ENCODE measurements at places on chromosomes 3 and 15.

DNA sequence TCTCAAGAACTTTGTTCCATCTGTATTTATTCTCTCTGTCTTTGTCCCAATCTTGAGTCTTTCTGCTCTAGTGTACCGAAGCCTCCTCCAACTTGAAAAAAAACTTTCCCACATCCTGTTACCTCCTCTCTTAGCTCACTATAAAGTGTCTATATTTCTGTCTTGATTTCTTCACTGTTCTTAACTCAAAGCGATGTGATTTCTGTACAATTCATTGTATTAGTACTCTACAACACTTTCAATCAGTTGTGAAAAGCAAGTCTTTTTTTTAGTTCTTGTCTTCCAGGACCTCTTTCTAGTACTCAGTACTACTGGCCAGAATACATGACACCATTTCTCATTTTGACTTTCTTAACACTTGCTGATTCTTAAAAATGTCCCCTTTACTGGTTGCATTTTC is 353.5 kb upstream of the SATB1 start:
- DNase-seq = no peak

DNA sequence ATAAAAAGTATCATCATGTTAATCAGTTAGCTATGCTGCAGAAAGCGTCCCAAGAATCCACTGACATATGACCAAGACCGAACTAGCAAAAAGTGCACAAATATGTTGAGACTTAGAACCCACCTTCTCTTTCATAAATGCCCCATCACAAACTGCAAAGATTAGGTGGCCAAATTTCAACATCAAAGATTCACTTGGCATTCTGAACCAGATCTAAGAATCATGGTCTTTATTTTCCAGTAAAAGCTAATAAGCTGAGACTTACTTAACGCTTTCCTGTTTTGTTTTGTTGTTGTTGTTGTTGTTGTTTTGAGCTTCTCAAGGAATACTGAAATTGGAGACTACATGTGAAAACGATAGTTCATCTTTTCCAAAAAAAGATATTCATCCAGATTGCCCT is 62.4 kb downstream of the ZBTB20 start:
- no peak for DNase-seq

DNA sequence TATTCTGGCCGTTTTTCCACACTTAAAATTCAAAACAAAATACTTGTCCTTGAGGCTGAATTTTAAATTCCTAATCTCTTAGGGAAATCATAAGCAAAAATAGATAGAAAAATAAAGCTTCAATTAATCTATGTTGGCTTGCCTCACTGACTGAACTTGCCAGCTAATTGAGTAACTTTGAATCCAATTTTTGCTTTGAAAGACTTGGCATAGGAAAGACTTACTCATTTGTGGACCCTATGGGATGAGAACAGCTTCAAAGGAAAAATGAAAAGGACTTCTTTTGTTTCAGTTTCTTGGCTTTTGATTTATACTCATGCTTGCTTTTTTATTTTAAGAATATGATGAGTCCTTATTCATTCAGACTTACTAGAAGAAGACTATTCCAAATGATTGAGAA is 370.7 kb upstream of the RARB start:
- DNase-seq = no peak

DNA sequence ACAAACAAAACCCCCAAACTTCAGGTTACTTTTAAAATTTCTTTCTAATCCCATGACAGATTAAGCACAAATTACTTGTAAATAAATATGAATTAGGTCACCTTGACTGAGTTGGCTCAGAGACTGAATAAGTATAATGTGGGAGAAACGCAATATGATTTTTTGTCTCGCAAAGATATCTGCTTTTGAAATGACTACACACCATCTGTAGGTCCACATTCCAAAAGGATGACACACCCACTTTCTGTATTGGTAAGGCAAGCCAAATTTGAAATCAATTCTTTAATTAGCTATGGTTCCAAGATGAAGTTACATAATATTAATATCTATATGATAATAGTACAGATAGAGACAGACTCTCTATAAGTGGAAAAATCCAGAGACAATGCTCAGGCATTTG is 66.9 kb upstream of the CSPG5 start:
- no peak for DNase-seq

DNA sequence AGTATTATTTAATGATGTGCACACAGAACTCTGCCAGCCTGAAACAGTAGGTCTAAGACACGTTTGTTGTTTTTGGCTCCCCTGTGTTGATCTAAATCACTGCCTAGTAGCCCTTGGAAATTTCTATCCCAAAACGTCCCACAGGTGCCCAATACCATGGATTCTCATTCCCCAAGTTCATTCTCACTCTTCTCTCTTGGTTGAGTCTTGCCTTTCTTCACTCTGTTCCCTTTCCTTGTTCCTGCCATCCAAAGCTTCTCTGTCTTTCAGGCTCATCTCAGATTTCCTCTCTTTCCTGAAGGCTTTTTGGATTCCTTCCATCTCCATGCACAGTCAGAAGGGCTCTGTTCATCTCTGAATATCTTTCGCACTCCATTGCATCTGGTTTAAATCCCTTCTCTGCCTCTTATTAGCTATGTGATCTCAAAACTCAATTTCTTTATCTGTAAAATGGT is 54.2 kb downstream of the PPARG start:
- no peak for DNase-seq

GRCh38 chr3:133783762-133784161 is 21.9 kb upstream of the SRPRB start:
- no peak for DNase-seq

DNA sequence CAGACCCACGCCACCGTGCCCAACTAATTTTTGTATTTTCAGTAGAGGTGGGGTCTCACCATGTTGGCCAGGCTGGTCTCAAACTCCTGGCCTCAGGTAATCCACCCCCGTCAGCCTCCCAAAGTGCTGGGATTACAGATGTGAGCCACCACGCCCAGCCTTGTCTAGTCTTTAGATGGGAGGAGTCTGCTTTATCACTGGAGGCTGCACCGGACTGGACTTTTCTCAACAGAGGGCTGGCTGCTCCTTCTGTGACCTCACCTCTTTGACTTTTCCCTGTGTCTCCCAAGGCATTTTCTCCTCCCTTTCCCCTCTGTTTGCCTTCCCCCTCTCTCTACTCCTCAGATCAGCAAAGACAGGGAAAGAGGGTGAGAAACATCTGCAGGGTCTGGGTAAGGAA is 28.5 kb downstream of the SLCO2A1 start:
- DNase-seq = no peak

GRCh38 chr15:87144775-87145174 is 1065.1 kb downstream of the AGBL1 start:
- DNase-seq = no peak

- no peak for DNase-seq
Measured at GRCh38 chr3:54625805-54626787, 301.8 kb downstream of the LRTM1 start.

GRCh38 chr3:56869157-56869889 is 67.6 kb upstream of the ARHGEF3 start:
- no peak for DNase-seq

DNA sequence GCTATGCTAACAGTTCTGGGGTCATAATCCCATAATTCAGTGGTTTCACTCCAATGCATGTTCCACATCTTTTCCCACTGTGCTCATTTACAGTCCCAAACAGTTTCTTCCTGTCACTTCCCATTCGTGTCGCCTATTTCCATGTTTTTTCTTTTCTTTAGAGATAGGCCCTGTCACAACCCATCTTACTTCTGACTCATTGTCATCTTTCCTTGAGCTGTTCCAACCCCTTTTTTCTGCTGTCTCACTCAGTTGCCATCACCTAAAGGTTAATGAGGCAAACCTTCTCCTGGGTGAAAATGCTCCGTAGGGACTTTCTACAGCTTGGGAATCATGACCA is 814.5 kb downstream of the VGLL3 start:
- no peak for DNase-seq

DNA sequence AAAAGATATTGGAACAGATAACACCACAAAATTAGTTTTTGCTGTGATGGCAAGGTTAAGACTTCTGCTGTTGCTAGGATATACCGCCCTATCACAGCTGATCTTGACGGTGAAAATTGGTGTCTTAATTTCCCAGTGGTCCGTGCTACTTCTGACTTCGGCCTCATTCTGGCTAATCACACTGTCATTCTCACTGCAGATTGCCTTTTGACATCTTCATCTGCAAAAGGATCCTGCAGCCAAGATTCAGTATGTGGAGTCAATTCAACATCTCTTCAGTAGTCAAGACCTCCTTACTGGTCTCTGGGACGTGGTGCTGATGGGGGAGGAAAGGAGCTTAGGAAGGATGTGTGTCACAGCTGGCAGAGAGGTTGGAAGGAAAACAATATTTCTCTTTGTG is 438.6 kb downstream of the WDR72 start:
- DNase-seq = no peak

- peak; percentile 58 for DNase-seq
Measured at GRCh38 chr3:12644331-12644937, 19.5 kb downstream of the RAF1 start.

GRCh38 chr3:28210968-28211713 is 30.3 kb upstream of the CMC1 start:
- DNase-seq = no peak

DNA sequence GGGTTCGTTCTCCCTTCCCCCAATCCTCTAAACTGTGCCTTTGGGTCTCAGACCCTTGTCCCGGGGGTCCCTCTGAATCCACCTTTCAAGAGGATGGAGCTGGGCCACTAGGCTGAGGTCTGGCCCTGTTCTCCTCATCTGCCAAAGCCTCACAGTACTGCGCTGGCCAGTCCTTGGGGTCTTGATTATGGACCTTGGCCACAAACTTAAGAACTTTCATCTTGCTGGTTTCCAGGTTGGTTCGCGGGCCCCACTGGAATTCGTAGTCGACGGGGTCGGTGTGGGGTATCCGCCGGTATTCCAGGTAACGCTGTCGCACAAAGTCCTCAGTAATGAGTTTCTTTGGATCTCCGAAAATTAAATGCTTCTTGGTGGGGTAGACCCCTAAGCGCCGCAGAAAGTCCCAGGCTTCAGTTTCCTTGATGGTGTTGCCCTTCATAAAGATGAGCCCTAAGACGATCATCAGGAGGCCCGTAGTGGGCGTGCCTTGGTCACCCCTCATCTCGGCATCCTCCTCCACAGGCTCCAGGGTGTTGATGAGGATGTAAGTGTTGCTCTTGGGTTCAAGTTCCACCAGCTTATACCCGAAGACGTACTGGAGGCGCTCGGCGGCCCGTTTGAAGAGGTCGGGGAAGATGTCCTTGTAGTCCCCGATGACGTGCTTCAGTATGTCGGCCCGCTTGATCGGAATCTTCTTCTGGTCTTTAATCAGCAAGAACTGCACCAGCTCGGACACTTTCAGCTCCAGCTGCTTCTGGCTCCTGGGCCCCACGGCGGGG is 727 bp downstream of the NSMCE3 start:
- DNase-seq = no peak

GRCh38 chr15:48877630-48878595 is at the start of gene EID1:
EID1 (plus strand) TSS chr15:48878134; CDS start chr15:48878177, 43 bp downstream.
- peak; percentile 68 for DNase-seq

DNA sequence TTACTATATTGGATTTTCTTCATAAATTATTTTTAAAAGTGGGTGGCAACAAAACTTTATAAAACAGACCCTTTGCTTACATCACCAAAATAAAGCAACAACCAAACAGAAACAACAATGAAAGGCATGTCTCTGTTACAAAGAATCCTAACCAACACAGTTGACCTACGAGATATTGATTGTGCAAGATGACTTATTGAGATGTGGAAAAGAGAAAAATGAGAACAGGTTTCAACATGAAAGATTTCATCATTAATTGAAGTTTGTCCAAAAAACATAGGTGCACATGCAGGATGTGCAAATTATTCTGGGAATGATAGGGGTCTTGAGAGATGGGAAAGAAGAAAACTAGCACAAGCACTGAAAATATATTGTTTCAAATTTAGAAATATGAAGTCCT is 9.0 kb downstream of the GMNC start:
- no peak for DNase-seq

DNA sequence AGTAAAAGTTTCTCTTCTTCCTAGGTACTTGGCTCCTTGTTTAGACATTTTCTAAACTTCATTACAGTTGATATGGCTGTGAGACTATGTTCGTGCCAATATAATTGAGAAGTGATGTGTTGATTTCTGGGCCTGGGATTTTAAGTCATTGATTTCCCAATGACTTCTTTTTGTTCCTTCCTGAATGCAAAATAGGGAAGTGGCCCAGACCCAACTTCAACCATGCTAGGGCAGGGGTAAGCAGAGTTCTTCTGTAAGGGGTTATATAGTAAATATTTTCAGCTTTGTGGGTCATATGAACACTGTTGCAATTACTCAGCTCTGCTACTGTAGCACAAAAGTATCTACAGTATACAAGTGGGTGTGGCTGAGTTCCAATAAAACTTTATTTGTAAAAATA is 320.1 kb upstream of the WNT5A start:
- DNase-seq = no peak

- DNase-seq = no peak
Measured at GRCh38 chr15:58731756-58732535, 17.6 kb downstream of the ADAM10 start.

DNA sequence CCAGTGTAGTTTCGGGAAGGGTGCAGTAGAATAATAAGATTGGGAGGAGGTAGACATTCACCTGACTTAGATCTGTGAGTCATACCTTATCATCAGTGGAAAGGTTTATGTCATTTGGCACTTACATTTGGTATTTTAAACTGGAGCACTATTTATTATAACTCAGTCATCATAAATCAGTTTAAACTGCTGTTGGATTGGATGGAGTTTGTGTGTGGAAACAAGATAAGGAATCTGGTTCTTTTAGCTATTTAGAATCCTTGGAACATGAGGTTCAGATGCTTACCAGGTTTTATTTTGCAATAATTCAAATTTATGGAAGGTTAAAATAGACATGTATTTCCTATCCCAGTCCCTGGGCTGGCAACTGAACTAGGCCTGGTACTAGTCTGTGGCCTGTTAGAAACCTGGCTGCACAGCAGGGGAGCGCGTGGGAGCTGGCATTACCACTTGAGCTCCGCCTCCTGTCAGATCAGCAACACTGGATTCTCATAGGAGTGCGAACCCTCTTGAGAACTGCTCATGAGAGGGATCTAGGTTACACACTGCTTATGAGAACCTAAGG is 34.5 kb downstream of the ZFAND6 start:
- no peak for DNase-seq

GRCh38 chr3:137410028-137410427 is 354.1 kb upstream of the SOX14 start:
- no peak for DNase-seq

DNA sequence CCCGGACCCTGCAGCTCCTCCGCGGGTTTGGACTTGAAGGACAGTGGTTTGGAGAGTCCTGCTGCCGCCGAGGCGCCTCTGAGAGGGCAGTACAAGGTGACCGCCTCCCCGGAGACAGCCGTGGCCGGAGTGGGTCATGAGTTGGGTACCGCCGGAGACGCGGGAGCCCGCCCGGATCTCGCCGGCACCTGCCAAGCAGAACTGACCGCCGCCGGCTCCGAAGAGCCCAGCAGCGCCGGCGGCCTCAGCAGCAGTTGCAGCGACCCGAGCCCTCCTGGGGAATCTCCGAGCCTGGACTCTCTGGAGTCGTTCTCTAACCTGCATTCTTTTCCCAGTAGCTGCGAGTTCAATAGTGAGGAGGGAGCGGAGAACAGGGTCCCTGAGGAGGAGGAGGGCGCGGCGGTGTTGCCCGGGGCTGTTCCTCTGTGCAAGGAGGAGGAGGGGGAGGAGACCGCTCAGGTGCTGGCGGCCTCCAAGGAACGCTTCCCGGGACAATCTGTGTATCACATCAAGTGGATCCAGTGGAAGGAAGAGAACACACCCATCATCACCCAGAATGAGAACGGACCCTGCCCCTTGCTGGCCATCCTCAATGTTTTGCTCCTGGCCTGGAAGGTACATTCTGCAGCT is 634 bp downstream of the MINDY2 start:
- no peak for DNase-seq

- no peak for DNase-seq
Measured at GRCh38 chr3:143084856-143085731, 34.5 kb upstream of the CHST2 start.

- no peak for DNase-seq
Measured at GRCh38 chr3:7144697-7145308, 283.9 kb downstream of the GRM7 start.

All from AG04449 (cell line).